ENCODE measurements at places on chromosomes 11 and 22.

- DNase-seq, result peak; percentile 64
These were observed 859 bp upstream of the KRTAP5-5 start for GRCh38 chr11:1628506-1629325.

DNA sequence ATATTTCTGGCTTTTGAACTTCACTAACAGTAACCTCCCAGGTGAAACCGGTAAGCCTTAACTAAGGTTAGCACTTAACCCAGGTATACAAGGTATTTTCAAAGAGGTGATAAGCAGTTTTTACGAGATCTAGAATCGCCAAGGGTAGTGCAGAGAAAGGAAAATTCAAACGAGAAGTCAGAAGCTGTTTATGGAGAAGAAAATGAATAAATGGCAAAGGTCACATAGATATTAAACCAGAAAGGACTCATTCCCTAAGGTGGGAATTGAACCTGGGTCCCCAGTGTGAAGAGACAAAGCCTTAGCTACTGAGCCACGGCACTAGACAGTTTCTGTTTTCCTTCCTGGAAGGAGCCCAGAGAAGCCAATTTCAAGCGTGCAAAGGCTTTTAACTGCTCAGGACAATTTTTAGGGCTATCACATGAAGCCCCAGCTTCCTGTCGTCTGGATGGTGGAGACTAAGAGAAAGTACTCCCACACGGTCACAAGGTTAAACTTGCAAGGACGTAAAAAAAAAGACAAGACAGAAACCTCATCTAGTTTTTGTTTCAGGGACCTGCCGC is 5.7 kb upstream of the C1QTNF6 start:
- peak; percentile 64 for DNase-seq

GRCh38 chr11:44842220-44842619 is 108.5 kb downstream of the TP53I11 start:
- DNase-seq, result no peak

DNA sequence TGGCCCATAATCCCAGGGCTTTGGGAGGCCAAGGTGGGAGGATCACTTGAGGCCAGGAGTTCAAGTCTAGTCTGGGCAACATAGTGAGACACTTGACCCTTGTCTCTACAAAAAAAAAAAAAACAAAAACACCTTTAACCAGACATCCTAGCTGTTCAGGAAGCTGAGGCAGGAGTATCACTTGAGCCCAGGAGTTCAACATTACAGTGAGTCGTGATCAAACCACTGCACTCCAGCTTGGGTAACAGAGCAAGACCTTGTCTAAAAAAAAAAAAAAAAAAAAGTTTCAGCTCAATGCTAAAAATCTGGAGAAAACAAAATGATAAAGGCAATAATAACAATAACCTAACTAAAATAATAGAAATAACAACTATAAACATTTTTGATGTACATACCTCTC is 22.6 kb upstream of the APLP2 start:
- DNase-seq, result no peak

DNA sequence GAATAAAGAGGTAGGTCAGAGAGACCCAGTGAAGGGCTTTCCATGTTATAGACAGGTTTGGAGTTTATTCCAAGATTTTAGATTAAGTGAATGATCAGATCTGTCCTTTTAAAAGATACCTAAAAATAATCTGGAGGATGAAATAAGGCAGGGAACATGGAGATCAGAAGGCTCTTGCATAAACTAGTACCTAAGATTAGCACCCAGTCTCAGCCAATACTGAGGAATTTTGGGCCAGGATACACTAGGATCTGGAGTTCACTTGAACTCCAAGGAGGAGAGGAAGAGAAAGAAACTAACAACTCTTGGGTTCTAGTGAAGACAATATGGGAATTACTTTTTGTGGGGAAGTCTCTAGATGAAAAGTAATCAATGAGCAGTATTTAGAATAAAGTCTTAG is 47.9 kb upstream of the RAPSN start:
- DNase-seq, result no peak

GRCh38 chr11:19951558-19952115 is 208.6 kb downstream of the DBX1 start:
- no peak for DNase-seq
